ENCODE measurements at places on chromosomes 11 and 22.

DNA sequence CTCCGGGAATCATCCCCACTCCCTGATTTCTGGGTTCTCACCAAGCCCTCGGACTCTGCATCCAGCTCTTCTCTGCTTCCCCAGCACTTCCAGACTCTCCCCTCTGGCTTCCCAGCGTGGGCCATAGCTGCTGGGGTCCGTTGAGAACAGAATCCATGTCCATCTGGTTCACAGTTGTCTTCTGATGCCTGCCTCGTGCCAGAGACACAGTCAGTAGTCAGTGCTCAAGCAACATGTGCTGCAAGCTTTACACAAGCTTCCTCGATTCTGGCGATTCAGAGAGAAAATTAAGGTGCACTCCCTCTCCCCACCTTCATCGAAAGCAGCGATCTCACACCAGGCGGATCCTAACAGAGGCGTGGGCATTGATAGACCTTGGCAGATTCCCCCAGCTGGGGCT is 495.5 kb downstream of the TBC1D22A start:
- no peaks in the 10 kb centered on the region for H3K27me3 ChIP-seq
- H3K36me3 ChIP-seq, result no peaks in the 10 kb centered on the region
- no peak overlapping the region for H3K4me3 ChIP-seq
- DNase-seq, result no peak

- no peaks in the 10 kb centered on the region for H3K27me3 ChIP-seq
- no peak overlapping the region for H3K27ac ChIP-seq
- no peak for DNase-seq
- no peaks in the 10 kb centered on the region for H3K4me1 ChIP-seq
Measured at GRCh38 chr22:39123751-39124581, 26.9 kb downstream of the APOBEC3H start.

GRCh38 chr11:6497069-6497839 is at the start of gene DNHD1:
Gene DNHD1 (plus strand): TSS chr11:6497280. CDS start chr11:6498216, 936 bp downstream.
- no peaks in the 10 kb centered on the region for H3K27me3 ChIP-seq
- H3K4me3 ChIP-seq, result no peak within 1 kb of the TSS
- no peak for DNase-seq
- peaks cover 21% of the 10 kb centered on the region for H3K36me3 ChIP-seq
- no peaks in the 10 kb centered on the region for H3K4me1 ChIP-seq

DNA sequence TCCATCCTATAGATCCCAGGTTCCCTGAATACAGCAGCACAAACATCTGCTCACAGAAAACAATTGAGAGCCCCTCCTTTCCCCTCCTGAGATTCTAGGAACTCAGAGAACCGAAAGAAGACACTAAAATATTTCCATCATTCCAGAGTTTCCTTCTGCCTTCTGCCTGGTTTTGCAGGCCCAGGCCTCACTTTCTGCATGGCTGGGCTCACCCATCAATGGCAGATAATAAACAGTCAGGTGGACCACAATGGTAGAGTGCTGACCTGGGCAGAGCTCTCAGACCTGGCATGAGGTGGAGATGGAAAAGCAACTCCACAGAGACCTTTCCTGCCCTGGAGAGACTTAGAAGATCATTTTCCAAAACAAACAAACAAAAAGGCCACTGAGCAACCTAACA is 389.1 kb downstream of the NXPE2 start:
- H3K4me1 ChIP-seq, result no peaks in the 10 kb centered on the region
- no peak overlapping the region for H3K4me3 ChIP-seq
- DNase-seq, result no peak
- H3K27me3 ChIP-seq, result no peaks in the 10 kb centered on the region
- H3K36me3 ChIP-seq, result no peaks in the 10 kb centered on the region
- H3K27ac ChIP-seq, result no peak overlapping the region

DNA sequence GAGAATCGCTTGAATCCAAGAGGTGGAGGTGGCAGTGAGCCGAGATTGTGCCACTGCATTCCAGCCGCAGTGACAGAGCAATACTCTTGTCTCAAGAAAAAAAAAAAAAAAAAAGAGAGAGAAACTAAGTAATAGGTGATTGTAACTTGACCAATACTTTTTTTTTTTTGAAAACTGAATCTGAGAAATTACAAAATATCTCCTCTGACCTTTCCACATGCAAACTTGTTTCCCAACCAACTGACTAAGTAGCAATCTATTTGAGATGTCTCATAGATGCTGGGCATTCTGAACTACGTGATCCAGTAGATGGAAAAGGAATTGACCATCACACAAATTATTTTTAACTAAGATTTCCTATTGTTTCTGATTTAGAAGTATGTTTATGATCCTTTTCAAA is 407.3 kb upstream of the CHORDC1 start:
- H3K36me3 ChIP-seq, result no peaks in the 10 kb centered on the region
- no peak overlapping the region for H3K4me3 ChIP-seq
- no peak overlapping the region for H3K27ac ChIP-seq
- no peaks in the 10 kb centered on the region for H3K27me3 ChIP-seq

DNA sequence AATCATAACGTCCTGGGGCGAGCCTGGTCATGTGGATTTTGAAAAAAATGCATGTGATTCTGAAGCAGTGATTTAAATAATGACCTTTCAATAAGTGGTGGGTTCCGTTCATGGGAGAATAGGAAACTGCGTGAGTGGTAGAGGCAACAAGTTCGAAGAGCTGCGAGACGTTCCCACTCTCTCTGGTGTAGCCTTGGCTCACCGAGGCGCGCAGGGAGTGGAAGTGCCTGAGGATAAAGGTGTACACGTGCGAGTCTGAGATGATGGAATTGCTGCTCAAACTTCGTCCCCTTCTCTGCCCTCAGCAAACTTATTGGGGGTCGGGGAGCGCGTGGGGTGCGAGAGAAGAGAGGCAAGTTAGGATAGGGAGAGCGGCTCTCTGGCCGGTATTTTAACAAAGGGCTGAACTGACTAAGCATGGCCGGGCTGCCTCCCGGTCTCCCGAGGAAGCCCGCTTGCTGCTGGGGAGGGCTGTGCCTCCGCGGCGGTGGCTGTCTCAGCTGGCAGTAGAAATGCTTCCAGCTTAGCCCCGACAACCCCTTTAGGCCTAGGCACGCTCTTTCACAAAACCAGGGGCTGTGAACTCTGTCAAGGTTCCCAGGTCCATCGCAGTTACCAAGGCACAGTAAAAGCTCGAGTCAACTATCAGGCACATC is 875 bp upstream of the STT3A start:
- peak; percentile 20 for DNase-seq
- no peaks in the 10 kb centered on the region for H3K36me3 ChIP-seq
- H3K27ac ChIP-seq, result peak overlapping the region; percentile 100
- H3K4me1 ChIP-seq, result peaks cover 20% of the 10 kb centered on the region
- H3K4me3 ChIP-seq, result peak overlapping the region; percentile 100

GRCh38 chr11:83706566-83706965 is 420.4 kb upstream of the CCDC90B start:
- no peaks in the 10 kb centered on the region for H3K36me3 ChIP-seq
- no peak overlapping the region for H3K4me3 ChIP-seq
- no peaks in the 10 kb centered on the region for H3K27me3 ChIP-seq

DNA sequence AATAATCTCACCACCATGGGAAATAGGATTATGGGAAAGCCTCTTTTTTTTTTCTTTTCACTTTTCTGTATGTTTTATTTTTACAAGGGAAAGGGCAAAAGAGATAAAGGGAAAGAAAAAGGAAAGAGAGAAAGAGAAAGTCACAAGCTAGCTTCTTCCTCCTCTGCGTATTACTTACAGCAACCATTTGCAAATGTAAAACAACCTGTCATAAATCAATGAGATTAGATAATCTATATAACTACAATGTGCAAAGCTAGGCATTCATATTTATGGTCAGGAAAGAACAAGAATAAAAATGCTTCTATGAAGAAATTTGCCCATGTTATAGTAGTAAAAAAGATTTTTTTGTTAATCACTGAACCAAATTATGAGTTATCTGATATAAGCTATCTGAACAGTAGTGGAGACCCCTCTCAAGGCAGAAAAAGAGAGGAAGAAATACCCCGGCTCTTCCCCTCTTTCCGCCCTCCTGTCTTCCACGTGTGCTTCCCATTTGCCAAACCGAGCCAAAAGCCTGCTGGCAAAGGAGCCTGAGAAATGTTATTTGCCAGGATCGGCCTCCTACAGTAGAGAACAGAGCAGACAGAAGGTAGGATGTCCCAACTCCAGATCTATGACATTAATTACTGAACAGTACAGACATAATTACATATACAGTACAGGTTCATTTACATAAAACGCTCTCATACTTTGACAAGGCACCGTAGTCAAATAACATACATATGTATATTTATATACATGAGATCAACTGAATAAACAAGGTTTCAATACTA is 50.2 kb downstream of the ARHGAP32 start:
- H3K36me3 ChIP-seq, result no peaks in the 10 kb centered on the region
- no peaks in the 10 kb centered on the region for H3K27me3 ChIP-seq
- DNase-seq, result no peak

GRCh38 chr11:120883404-120884080 is 140.4 kb upstream of the TBCEL start:
- H3K27ac ChIP-seq, result no peak overlapping the region
- no peaks in the 10 kb centered on the region for H3K36me3 ChIP-seq
- DNase-seq, result no peak
- H3K4me3 ChIP-seq, result no peak overlapping the region
- H3K4me1 ChIP-seq, result no peaks in the 10 kb centered on the region
- no peaks in the 10 kb centered on the region for H3K27me3 ChIP-seq

GRCh38 chr11:78212586-78213371 is 24.1 kb downstream of the USP35 start:
- H3K4me3 ChIP-seq, result no peak overlapping the region
- H3K4me1 ChIP-seq, result no peaks in the 10 kb centered on the region
- H3K36me3 ChIP-seq, result no peaks in the 10 kb centered on the region
- DNase-seq, result no peak

DNA sequence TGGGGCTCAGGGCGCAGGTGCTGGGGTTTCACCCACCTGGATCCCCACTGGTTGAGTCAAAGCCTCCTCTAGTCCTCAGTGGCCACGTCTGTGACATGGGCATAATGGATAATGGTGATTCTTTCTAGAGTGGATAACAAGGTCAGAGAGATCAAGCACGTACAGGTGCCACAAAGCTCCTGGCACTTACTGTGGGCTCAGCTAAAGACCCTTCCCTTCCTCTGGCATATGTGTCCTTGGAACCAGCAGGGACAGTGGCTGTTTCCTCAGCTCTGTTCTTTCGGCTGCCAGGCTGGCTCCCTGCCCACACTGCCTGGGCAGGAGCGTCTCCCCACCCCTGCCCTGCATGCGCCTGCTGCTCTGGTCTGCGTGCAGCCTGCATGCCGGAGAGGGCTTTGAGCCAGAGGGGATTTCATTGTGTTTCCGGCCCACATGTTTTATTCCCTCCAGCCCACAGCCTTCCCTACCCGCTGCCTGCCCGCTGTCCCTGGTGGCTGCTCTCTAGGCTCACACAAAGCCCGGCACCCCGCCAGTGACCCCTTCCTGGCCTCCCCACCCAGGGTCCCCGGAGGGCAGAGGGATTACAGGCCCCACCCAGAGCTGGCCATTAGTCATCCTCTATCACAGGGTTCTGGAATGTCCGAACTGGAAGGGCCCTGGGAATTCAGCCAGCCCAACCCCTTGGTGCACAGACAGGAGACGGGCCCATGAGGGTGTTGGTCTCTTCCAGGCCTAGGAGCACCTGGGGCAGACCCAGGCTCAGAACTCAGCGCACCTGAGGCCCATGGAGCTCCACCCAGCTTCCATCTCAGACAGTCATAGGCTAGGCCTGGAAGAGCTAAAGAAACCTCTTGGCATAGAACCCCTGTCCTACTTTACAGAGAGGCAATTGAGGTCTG is 55.3 kb upstream of the GCAT start:
- DNase-seq, result no peak
- no peaks in the 10 kb centered on the region for H3K36me3 ChIP-seq
- no peaks in the 10 kb centered on the region for H3K27me3 ChIP-seq
- peaks cover 3% of the 10 kb centered on the region for H3K4me1 ChIP-seq

DNA sequence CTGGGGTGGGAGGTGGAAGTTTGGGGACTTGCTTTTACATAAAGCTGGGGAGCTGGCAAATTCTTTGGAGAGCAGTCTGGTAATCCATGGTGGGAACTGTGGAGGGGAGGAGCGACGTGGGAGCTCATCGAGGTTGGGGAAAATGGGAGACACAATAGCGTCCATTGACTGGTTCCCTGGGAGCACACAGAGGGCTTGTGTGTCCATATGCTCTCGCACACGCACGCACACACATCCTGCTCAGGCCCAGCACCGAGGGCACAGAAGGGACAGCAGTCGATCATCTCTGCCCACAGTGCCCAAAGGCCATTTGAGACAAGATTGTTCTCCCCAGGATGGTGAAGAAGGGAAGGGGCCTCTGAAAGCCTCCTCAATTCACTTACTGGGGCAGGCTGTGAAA is 53.7 kb downstream of the FBXO7 start:
- H3K27me3 ChIP-seq, result no peaks in the 10 kb centered on the region
- no peak for DNase-seq
- no peak overlapping the region for H3K4me3 ChIP-seq
- H3K36me3 ChIP-seq, result no peaks in the 10 kb centered on the region
- no peaks in the 10 kb centered on the region for H3K4me1 ChIP-seq

DNA sequence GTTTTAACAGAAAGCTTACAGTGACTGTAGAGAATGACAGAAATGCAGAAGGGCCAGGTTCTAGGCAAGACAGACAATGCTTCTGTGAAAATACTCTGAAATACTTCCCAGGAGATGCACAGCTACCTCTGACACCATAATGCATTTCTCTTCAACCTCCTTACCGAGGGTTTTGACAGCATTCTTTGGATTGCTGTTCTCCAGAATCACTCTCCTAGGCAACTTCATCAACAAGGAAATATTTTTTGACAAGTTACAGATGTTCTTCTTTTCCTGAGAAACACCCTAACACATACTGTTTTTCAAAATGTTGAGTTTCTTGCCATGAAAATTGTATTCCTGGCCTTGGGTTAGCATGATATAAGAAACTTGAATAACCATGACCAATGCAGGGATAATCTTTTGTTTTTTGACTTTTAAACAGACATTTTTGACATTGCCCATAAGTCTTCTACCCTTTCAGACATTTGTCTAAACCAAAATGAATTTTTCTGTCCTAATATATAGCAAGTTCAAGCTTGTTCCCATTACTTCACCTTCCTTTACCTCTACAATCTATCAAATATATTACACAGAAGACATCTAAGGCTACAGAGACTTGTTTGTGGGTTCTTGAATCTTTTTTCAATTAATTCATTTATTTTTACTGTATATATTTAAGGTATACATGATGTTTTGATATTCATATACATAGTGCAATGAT is 108.1 kb downstream of the CCDC34 start:
- H3K36me3 ChIP-seq, result no peaks in the 10 kb centered on the region
- H3K4me3 ChIP-seq, result no peak overlapping the region
- DNase-seq, result no peak
- H3K27ac ChIP-seq, result no peak overlapping the region
- H3K27me3 ChIP-seq, result no peaks in the 10 kb centered on the region
- H3K4me1 ChIP-seq, result no peaks in the 10 kb centered on the region
